CD4-positive, alpha-beta T cell treated with Interleukin-12 subunit alpha and Interleukin-12 subunit beta, for 1 hour (primary cell): ENCODE measurements at places on chromosomes 12 and 14.
A peak's percentile ranks its signal among the peaks of the same experiment; 100 is the strongest.

- DNase-seq = no peak
Observed at GRCh38 chr12:53048780-53049401, 974 bp upstream of the TNS2 start.

DNA sequence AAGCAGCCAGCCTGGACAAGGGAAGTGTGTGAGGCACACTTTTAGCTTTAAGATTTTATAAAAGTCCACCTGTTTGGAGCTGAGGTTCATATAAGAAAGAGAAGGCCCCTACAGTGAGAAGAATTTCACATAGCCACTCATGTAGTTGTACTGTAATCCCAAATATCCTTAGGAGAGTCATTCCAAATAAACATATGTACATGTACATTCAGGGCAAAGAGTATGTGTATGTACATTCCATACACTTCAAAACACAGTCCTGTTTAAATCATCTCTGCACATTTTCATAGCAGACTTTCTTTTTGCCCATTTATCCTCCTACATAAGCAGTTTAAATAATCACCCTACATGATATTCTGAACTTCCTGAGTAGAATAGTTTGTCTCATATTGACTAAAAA is 87.6 kb downstream of the GPR65 start:
- no peak for DNase-seq

GRCh38 chr12:118514297-118514696 is 137.9 kb downstream of the SUDS3 start:
- no peak for DNase-seq

DNA sequence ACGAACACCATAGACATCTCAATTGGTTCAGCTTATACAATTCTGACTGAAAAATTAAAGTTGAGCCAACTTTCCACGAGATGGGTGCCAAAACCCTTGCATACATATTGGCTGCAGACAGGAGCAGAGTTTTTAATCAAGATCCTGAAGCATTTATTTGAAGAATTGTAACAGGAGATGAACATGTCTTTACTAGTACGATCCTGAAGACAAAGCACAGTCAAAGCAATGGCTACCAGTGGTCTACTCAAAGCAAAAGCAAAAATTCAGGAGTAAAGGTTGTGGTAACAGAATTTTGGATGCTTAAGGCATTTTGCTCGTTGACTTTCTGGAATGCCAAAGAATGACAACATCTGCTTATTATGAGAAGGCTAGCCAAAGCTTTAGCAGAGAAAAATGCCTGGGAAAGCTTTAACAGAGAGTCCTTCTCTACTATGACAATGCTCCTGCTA is 20.7 kb downstream of the ZDHHC17 start:
- no peak for DNase-seq

DNA sequence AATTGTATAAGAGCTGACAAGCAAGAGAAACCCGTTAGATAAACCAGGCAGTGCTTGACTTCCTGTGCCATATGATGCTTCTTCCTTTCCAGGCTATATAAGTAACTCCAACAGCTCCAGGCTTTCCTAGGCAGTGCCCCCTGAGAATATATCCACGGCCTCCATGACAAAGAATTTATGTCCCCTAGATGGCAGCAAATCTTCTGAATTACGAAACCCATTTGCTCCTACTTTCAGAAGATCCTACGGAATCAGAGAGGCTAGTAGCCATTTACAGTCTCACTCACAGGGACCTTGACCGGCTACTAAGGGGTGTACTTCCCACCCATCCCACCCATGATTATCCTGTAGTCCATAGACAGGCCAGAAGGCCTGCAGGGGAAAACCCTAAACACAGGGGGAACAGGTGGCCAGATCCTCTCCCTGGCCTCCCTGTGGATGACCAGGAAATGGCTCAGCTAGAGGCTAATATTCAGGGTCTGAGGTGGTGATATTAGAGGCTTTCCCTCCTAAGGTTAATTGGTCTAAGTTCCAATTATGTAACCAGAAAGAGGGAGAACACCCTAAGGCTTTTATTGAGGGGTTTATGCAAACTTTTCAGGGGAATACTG is 77.2 kb upstream of the DCD start:
- DNase-seq = peak; percentile 35

- DNase-seq = no peak
Observed at GRCh38 chr12:6034596-6034995, 89.5 kb upstream of the ANO2 start.

- DNase-seq = no peak
Observed at GRCh38 chr12:26845984-26846383, 13.0 kb upstream of the ITPR2 start.

GRCh38 chr14:104933746-104934733 is 9.4 kb downstream of the PLD4 start:
- no peak for DNase-seq

- no peak for DNase-seq
Observed at GRCh38 chr12:27814851-27815591, 35.0 kb upstream of the MANSC4 start.

DNA sequence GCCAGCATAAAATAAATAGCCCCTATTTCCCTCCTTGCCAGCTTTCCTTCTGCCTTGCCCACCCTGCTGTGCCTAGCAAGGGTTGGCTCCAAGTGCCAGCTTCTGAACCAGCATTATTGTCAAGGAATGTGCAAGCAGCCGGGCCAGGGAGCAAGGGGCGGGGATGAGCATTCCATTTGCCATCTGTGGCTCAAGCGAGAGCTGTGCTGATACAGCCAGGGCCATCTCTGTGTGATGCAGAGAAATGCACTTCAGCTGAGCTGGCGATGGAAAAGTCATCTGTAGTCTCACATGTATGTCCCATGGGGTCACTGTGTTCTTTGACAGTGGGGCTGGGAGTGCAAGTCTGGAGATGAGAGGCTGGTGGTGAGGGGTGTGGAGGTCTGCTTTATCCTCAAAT is 137.3 kb downstream of the SUDS3 start:
- no peak for DNase-seq

GRCh38 chr14:105503296-105503640 is 12.2 kb downstream of the TEDC1 start:
- peak; percentile 18 for DNase-seq

DNA sequence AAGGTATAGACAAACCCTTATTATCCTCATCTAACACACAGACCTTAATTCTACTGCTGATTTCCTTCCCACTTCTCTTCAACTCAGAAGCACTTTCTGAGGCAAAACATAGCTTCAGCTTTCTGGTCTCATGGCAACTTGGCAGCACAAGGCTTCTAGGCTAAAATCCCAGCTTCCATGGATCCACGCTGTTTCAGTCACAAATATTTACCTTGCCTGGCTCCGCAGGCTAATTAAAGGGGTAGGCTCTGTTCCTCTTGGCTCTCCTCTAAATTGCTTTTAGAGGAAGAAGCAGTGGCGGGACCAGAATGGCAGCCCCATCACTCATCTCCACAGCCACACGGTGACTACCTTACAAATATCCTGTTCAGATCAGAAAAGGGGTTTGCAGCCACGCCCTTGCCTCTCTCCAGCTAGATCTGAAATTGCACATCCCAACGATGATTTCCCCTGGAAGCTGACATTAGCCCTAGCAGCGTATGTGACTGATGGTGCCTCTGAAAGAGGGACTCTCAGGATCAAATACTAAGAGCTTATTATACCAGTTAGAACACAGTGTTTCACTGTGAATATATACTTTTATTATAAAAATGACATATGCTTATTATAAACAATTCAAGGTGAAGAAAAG is 221.5 kb upstream of the NUDT4 start:
- no peak for DNase-seq

- DNase-seq = no peak
Observed at GRCh38 chr12:530308-530707, 70.6 kb downstream of the B4GALNT3 start.

DNA sequence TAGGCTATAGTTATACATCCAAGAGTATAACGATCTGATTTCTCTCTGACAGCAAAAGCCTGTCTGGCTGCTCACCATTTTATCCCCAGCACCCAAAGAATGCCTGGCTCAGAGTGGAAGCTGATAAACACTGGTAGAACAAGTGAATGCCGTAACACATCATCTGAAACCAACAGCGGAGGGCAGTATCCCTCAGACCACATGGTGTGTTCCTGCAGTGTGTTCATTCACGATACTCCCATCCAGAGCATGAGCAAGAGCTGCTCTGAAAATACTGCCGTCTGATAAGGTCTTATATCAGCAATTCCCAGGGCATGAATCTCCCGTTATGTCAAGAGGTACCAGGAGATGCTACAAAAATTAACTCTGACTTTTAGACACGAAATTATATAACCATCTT is 95.9 kb downstream of the TTC7B start:
- DNase-seq = no peak

DNA sequence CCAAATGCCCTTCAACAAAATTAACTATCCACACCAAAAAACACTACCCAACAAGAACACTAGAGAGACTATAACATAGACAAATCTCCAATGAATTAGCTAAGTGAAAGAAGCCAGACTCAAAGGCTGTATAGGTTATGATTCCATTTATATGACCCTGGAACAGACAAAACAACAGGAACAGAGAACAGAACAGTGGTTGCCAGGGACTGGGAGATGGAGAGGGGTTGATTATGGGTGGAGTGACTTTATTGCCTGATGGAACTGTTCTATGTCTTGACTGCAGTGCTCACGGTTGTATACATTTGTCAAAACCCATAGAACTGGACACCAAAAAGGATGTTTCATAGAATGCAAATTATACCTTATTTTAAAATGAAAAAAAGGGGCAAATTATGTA is 14.9 kb downstream of the CATSPERB start:
- no peak for DNase-seq

DNA sequence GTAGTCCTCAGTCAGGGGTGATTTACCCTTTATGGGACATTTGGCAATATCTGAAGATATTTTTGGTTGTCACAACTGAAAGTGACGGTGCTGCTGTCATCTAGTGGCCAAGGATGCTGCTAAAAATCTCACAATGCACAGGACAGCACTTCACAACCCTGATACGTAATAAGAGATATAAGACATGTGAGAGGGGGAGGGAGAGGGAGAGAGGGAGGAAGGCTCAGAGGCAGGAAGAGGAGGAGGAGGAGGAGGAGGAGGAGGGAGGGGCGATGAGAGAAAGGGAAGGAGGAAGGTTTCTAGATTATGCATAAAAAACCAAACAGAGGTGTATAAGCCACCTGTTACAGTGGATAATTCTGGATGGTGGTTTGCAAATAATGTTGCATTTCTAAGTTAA is 14.3 kb downstream of the MYL2 start:
- no peak for DNase-seq

DNA sequence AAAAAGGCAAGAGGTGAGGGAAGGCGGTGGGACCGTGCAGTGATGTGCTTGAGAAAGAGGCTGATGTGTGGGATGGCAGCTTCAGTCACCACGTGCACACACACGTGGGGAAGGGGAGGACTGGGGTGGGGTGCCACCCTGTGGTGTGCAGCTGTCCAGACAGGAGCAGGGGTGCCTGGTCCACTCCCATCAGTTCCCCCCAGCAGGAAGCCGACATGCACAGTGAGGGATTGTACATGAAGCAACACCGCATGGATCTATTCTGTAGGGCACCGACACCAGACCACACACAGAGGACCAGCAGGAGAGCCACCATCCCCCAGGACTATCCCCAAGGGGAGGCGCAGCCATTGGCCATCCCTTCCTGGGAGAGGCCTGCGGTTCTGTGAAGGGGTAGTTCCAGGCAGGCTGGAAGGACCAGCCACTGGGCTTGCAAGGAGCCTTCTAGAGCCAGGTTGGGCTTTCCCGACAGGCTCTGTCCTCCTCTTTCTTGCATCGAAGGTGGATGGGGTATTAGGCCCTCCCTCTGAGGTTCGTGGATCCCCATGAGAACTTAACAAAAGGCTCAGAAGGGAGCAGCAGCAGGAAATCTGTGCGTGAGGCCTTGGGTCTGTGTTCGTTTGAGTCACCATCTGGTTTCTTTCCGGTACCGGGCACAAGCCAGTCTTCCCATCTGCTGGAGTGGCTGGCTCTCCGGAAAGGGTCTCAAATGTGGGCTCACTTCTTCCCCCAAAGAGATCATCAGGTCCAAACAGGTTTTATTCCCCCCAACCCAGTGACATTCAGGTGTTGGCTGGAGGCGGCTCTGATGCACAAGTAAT is 59.8 kb downstream of the PLEKHG3 start:
- no peak for DNase-seq

- DNase-seq = no peak
Observed at GRCh38 chr14:101231828-101232227, 328.3 kb upstream of the RTL1 start.

DNA sequence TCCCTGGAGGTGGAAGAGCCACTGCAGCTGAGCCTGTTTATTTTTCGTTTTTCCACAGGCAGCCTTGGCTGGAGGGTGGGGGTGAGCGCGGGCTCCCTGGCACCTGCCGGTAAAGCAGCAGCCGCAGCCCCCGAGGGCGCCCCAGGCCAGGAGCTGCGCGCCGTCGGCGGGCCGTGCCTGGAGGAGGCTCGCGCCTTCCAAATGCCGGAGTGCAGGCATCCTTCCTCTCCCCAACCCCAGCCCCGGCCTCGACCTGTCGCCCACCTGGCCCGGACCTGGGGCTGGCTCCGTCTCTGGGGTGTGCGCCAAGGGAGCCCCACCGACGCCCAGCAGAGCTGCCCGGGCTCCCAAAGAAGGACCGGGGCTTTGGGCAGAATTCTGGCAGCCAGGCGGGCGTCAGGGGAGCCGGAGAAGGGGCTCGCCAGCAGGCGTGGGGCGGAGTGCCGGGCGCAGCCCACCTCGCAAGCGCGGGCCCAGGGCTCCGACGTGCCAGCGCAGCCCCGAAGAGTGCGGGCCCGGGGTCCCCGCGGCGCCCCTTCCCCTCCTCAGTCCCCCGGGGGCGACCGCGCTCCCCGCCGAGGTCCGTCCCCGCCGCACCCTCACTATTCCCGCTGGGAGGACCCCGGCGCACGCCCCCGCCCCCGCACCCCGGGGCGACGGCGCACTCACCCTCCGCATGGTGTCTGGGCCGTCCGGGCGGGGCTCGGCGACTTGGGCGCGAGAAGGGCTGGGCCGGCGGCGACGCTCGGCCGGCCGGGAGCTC is 130.3 kb downstream of the NDUFA12 start:
- DNase-seq = no peak

DNA sequence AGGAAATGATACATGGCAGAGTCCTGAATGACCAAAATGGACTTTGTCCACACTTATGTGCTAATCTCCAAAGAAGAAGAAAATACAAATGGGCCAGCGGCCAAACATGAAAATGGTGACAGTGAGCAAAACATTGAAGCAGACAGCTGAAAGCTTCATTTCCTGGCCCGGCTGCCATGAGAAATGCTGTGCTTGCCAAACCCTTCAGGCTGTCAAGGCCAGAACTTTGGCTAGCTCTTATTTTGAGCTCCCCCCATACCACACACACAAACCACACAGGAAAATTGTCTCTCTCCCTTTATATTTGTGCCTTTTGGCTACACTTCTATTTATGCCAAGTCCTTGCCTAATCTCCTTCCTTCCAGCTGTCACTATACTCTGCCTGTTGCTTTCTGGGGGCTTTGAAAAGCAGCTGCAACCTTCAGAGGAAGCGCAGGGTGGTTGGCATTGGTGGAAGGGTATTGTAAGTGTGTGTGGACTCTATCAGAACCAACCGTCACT is 323.8 kb downstream of the RAD51B start:
- no peak for DNase-seq
